ENCODE measurements at places on chromosomes 3 and 15.

GRCh38 chr3:38137615-38138348, 679 bp upstream of the MYD88 start:
- no peak for DNase-seq

DNA sequence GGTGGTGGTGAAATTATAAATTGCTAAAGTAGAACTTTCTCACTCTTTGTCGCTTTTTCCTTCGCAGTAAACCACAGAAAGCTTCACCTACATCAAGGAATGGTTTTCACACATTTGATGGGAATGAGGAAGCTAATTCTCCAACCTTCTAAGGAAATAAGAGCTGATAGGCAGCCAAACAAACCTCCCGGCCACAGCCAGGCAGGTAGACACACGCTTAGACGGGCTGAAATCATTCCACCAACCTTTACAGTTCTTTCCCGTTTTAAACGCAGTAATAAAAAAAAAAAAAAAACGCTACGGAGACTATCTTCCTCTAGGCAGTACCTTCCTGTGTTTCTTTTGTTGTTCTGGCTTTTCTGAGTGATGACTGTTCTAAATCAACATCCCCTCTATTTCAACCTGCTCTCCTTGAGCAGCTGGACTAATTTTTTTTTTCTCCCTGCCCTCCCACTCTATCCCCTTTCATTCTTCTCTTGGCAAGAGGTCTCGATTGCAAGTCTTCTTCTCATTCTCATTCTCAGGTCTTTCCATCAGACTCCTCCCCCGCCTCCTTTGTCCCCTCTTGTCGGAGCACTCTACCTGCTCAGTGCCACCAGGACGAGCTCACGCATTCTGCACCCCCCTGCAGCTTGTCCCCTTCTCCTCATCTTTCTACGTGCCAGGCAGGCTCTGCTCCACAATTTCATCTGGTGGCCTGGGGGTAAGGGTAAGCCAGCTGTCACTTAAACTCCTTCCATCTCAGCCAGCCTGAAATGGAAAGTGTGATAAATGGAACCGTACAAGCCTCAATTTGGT, 391.1 kb upstream of the MDFIC2 start:
- no peak for DNase-seq

GRCh38 chr15:93614386-93615104, 525.5 kb upstream of the RGMA start:
- DNase-seq: no peak

DNA sequence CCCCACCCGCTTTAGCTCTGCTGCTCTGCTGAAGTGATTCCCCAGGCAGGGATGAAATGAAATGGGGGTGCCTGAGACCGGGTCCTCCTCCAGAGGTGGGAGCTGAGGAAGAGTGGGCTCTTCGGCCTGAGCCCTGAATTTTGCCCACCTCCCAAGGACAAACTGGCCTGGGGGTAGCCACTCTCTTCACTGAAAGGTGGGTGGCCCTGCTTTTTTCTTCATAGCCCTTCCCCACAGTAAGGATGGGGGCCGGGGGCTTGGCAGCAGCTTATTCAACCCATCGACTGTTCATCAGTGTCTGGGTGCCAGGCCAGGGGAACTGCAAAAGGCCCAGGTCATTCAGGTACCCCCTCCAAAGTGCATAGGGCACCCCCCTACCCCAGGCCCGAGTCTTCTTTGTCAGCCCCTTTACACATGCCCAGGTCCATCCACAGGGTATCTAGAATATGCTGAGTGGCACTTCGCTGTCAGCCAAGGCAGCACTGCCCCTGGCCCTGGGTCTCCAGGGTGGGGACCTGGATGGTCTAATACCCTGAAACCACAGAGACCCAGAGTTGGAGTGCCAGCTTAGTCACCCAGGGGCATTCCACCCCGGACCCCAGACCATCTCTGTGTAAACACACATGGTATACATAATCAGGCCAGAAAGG, 7.9 kb downstream of the SCN5A start:
- peak; percentile 32 for DNase-seq

DNA sequence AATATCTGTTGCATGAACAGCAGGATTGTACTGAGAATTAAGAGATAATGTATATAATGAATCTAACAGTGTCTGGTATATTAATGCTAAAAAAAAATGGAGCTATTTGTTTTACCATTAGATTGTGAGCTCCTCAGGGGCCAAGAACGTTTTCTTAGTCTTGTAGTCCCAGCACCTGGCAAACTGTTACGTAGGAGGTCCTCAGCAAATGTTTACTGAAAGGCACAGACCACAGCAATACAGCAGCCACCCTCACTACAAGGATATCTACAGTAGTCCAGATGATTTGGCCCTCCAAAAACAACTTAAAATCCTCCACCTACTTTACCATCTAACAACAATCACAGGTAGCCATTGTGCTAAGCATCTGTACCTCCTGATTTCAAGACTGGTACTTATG, 59.7 kb downstream of the MSL2 start:
- no peak for DNase-seq
